ENCODE measurements at places on chromosomes 4 and X.

- no peak for DNase-seq
Measured at GRCh38 chr4:99821918-99822503, 5.4 kb downstream of the DAPP1 start.

DNA sequence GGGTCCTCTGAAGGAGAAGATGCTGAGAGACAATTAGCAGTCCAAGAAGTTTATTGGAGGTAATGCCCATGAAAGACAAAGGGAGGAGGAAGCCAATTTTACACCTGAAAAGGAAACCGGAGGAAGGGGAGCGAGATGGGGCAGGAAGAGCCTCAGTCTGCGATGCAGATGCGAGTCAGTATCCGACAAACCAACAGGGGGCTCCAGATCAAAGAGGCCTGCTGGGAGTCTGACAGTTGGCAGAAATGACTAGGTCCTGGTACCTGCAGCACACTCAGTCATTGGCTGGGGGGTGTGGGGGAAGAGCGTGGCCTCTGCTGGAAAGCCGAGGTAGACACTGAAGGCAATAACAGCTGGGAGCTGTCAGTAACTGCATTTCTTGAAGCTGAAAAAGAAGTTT, 231.1 kb upstream of the CENPE start:
- no peak for DNase-seq

- DNase-seq, result no peak
Measured at GRCh38 chr4:12926189-12927066, 557.7 kb downstream of the RAB28 start.

DNA sequence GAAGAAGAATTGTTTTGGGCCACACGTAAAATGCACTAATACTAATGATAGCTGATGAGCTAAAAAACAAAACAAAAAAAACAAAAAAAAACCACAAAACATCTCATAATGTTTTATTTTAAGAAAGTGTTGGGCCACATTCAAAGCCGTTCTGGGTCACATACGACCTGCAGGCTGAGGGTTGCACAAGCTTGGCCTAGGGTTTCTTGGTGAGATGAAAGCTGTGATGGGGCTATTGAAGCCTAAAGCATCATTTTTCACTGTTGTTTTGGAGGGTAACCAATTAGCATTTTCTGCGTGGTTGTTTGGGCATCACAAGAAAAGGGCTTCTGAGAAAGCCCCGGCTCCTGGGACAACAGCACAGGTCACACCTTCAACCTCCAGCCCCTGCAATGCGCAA, 42.5 kb upstream of the ZNF157 start:
- no peak for DNase-seq

DNA sequence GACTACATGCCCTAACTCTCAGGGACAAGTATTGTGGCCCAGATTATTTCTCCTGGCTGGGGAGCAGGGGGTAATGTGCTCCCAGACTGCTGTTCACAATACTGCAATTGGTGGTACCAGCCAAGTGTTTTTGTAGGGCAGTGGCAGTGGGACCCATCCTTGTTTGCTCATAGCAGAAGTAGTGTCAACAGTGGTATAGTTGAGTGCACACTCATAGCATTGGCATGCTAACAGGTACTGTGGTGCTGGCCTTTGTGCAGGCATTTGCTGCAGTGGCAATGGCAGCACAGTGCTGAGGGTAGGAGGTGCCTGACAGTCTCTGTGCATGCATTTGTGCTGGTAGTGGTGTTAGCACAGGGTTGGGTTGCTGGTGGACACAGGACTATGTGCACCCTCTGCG, 995.0 kb downstream of the SH3BGRL start:
- no peak for DNase-seq

GRCh38 chr4:6730603-6731317, 14.8 kb downstream of the BLOC1S4 start:
- no peak for DNase-seq

- no peak for DNase-seq
Measured at GRCh38 chr4:183550345-183551093, 45.7 kb downstream of the ING2 start.

DNA sequence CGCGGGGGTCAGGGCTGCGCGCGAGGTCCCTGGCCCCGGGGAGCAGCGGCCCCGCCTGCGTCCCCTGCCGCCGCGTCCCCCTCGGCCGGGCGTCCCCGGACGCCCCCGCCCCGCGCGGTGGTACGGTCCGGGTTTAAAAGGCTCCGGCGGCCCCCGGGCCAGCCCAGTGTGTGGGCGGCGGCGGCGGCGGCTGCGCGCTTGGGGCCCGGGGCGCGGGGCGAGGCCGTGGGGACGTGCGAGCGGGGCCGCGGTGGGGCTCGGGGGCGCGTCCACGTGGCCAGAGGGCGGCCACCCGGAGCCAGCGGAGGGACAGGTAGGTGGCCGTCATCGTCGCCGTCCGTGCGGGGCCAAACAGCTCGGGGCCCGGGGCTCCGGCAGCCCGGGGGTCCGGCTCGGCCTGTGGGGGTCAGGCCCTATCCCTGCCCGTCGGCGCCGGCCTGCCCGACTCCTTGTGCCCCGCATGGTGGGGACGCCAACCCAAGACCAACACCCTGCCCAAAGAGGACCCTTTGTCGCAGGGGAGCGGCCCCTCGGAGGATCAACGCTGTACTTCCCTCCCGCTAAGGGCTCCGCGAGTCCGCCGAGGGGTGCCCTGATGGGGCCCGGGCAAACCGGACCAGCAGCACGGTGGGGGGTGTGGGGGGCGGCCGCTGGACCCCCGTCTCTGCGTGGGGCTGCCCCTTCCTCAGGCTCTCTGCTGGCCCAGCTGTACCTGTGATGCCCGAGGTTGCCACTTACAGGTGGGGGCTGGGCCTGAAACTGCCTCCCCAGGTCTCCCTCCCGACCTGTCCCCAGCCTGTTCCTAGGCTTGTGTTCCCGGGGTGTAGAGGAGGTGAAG, at the start of gene PLXNA3:
Gene PLXNA3 (plus strand): TSS at position 166 of the 838 bp plus-strand sequence. CDS start 1,903 bp downstream, outside the sequence.
- no peak for DNase-seq

GRCh38 chrX:46941341-46941740, 29.1 kb downstream of the JADE3 start:
- no peak for DNase-seq

DNA sequence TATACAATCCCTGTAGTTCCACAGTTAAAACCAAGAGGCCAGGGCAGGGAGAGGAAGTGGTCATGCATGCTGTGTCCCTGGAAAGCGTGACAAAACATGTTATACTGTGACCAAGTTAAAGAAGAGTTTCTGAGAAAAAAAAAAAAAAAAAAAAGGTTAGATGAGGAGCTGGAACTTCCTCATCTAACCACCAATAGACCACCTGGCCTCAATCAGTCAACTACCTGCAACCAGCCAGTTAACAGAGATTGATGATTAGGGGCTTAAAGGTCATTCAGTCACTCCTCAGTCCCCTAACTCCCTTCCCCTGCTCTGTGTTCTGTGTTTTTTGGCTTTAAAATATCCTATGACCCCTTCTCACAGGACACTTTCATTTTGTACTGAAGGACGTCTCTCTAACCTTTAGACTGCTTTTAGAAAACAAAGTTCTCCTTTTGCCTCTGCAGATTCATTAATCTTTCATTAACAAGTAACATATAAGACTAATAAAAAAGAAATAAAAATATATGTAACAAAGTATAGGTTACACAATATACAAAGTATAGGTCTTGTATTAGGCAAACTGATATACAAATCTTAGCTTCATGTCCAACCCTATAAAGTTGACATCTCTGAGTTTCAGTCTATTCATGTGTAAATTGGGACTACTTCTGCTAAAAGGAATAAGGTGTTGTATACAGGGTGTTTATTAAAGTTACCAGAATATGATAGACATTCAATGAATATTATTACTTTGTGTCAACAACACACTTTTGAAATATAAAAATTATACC, 179.1 kb upstream of the NDST4 start:
- no peak for DNase-seq

- no peak for DNase-seq
Measured at GRCh38 chr4:99054428-99054994, 34.1 kb downstream of the ADH5 start.

- DNase-seq, result no peak
Measured at GRCh38 chrX:46576458-46576857, 2.9 kb downstream of the CHST7 start.

- no peak for DNase-seq
Measured at GRCh38 chr4:93299118-93299517, 529.4 kb upstream of the ATOH1 start.

DNA sequence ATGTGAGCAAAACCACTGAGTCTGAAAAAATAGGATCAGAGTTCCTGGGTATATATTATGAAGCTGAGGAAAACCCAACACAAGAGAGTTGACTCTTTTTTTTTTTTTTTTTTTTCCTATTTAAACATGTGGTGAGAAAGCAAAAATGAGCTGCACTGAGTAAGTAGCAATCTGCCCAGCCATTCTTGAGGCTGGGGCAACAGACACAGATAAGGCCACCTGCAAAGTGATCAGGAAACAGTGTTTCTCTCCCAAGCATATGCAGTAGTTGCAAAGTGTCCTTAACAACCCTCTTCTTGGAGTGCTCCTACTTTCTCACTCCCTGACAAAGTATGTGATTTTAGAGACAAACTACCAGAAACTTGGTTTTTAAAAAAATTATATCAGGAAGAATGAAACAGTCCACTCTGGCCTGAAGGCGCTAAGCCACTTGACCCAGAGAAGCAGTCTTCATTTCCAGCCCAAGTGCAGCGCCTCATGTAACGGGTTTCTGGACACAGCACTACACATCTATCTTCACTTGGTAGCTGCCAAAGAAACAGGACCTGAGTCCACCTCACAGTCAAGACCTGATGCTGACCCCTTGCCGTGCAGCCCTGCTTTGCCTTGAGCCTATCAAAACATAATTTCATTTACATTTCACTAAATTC, 124.6 kb upstream of the MAP3K15 start:
- no peak for DNase-seq

GRCh38 chr4:145829629-145830395, 108.8 kb downstream of the ZNF827 start:
- no peak for DNase-seq

GRCh38 chrX:123087326-123087725, 96.8 kb upstream of the GRIA3 start:
- no peak for DNase-seq

DNA sequence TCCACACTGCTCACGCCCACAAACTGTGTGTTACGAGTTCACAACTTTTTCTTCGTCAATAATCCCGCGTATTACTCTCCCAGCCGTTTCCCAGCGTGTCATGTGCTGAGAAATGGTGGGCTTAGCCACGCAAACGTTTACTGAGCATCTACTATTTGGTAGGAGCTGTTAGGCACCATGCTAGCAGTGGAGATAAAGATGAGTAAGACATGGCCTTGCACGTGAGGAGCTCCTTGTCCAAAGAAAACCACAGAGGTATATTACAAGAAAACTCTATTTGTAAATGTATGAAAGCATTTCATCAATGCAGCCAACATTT, 821 bp upstream of the TMEM128 start:
- DNase-seq, result no peak

DNA sequence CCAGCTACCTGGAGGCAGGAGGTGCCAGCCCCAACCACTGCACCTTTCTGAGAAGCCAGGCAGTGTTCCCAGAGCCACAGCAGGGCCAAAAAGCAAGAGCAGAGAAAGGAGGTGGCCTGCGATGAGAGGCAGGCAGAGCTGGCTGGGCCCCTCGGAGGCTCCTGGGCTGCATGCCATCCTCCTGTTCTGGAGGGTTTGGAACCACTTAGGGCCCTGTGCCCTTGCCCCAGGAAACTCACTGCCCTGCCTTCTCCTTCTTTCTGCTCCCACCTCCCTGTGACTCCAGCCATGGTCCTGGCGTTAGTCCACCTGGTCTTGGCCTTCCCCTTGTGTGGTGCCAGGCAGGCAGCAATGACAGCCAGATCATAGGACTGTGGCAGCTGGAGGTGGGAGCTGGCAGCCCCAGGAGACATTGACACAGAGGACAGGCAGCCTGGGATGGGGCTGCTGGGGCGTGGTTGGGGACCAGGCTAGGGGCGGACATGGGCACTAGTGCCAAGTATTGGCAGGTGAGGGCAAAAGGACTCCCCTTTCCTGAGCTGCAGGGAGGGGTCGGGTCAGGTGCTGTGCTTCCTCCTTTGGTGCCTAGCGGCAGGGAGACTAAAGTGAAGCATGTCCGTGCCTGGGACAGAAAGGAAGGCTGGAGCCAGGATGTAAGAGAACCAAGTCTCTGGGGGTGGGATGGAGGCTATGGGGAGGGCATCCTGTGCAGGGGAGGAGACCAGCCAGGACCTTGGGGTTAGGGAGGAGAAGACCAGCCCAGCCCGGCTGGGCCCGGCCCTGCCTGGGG, 1.4 kb downstream of the APLN start:
- DNase-seq, result no peak

GRCh38 chr4:179352221-179352620, 1910.0 kb upstream of the AGA start:
- no peak for DNase-seq

All from colonic mucosa (tissue), 4 donors.